SK-N-SH (cell line): ENCODE measurements at places on chromosomes 1 and 21. TPM values are rescaled to one million over a fixed set of nuclear protein-coding genes. Genes with fewer than 3 reads are reported as not detected.
A peak's percentile ranks its signal among the peaks of the same experiment; 100 is the strongest.

GRCh38 chr1:195744256-195744655 lies 864.0 kb downstream of the KCNT2 start:
- H3K27me3 ChIP-seq, result no peaks in the 10 kb centered on the region
- no peak overlapping the region for H3K4me3 ChIP-seq
- no peaks in the 10 kb centered on the region for H3K4me1 ChIP-seq
- H3K27ac ChIP-seq, result no peak overlapping the region
- DNase-seq, result no peak

Gene LPAR3
- polyA plus RNA-seq, result 0.08 and 0.11 TPM in 2 replicates

DNA sequence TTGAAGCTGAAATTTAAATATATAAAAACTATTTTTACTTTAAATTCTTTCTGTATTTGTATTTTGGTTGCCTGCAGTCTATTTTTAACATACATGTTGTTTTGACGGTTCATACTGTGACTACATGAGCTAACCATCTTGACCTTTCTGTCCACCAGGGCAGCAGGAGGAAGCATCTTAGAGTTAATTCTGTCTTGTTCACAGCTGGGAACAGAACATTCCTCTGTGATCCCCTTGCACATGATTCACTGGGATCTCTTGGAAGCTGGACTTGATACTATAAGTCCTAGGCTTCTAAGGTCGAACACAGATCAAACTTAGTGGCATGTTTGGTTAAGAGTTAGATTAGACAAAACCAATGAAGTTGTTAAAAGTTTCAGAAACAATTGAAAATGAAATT lies 99.7 kb downstream of the NFIA start:
- DNase-seq, result no peak
- no peaks in the 10 kb centered on the region for H3K27me3 ChIP-seq
- H3K4me3 ChIP-seq, result no peak overlapping the region
- H3K4me1 ChIP-seq, result peaks cover 21% of the 10 kb centered on the region
- H3K27ac ChIP-seq, result no peak overlapping the region

DNA sequence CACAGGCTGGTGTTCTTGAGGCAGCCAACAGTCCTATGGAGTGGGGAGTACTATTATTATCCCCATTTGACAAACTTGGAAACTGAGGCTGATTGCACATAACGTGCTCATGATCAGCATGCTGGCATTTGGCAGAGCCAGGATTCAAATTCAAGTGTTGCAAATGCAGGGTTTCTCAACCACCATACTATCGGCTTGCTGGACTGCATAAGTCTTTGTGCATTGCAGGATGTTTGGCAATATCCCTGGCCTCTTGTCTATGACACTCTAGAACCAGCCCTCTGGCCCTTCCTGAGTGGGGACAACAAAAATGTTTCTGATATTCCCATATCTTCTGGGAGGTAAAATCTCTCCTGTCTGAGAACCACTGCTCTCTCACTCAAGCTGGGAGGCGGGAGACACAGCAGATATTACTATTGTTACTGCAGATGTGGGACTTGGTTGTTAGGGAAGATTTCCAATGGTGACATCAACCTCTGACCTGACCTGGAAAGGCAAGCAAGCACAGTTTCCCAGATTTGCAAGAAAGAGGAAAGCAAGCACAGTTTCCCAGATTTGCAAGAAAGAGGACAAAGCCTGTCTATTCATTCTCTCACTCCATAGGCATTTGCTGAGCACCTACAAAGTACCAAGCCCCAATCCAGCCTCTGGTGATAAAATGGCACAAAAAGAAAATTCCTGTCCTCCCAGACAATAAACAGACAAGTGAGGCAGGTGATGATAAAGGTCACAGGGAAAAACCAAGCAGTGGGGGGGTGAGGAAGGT lies 1.0 kb upstream of the AADACL3 start:
- no peaks in the 10 kb centered on the region for H3K36me3 ChIP-seq
- H3K4me3 ChIP-seq, result no peak overlapping the region
- no peak for DNase-seq
- H3K27me3 ChIP-seq, result no peaks in the 10 kb centered on the region; the same call in 1 of the 2 replicates
- H3K4me1 ChIP-seq, result no peaks in the 10 kb centered on the region

- H3K27me3 ChIP-seq, result no peaks in the 10 kb centered on the region
- no peak for DNase-seq
- no peak overlapping the region for H3K4me3 ChIP-seq
- H3K4me1 ChIP-seq, result peaks cover 45% of the 10 kb centered on the region
Observed at GRCh38 chr1:53324321-53324720, 3.5 kb downstream of the LRP8 start.

Gene BARHL2
- polyA plus RNA-seq, result not detected in 2 replicates

GRCh38 chr1:205927247-205927646 lies 16.0 kb downstream of the SLC26A9 start:
- H3K27ac ChIP-seq, result no peak overlapping the region
- no peak overlapping the region for H3K4me3 ChIP-seq
- 0 out of 2 replicates have a peak, but pooled peaks cover 7% of the 10 kb centered on the region for H3K27me3 ChIP-seq
- no peaks in the 10 kb centered on the region for H3K36me3 ChIP-seq
- DNase-seq, result no peak

Gene CD247
- polyA plus RNA-seq, result 0.08 TPM in 1 of 2 replicates, not detected in the other

Gene AVPR1B
- polyA plus RNA-seq, result not detected in 2 replicates

DNA sequence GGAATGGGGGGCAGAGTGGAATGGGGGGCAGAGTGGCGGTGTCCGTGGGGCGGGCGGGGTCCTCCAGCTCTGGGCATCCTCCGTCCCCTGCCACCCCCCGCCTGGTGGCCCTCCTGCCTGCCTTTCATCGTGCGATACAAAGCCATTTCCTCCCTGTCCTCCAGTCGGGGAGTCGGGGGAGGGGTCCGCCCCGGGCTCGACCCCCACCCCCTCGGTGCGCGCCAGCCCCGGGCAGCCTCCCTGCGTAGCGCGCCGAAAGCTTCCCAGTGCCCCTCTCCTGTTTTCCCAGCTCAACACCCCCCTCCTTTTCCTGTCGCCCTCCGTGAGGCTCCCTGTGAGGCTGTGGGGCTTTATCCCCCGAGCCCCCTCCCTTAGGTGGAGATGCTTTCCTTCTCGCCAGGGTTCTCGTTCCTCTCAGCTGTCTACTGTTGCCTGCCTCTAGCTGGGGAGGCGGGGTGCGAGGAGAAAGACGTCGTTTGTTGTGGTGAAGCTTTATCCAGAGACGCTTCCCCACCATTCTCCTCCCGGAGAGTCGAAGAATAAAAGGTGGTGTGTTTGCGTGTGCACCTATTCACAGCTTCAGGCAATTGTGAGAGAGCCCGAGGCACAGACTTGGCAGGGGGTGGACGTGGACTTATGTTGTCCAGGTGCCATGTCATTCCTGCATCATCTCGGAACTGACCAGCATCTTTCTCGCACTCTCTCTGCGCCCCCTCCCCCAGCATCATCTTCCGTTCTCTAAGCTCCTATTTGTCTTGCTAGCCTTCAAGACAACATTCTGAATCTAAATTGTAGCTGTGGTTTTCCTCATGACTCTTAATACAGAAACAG lies 848 bp downstream of the DNM3 start:
- no peak overlapping the region for H3K27ac ChIP-seq
- H3K4me3 ChIP-seq, result peak overlapping the region; percentile 49
- no peaks in the 10 kb centered on the region for H3K4me1 ChIP-seq
- no peaks in the 10 kb centered on the region for H3K36me3 ChIP-seq

DNA sequence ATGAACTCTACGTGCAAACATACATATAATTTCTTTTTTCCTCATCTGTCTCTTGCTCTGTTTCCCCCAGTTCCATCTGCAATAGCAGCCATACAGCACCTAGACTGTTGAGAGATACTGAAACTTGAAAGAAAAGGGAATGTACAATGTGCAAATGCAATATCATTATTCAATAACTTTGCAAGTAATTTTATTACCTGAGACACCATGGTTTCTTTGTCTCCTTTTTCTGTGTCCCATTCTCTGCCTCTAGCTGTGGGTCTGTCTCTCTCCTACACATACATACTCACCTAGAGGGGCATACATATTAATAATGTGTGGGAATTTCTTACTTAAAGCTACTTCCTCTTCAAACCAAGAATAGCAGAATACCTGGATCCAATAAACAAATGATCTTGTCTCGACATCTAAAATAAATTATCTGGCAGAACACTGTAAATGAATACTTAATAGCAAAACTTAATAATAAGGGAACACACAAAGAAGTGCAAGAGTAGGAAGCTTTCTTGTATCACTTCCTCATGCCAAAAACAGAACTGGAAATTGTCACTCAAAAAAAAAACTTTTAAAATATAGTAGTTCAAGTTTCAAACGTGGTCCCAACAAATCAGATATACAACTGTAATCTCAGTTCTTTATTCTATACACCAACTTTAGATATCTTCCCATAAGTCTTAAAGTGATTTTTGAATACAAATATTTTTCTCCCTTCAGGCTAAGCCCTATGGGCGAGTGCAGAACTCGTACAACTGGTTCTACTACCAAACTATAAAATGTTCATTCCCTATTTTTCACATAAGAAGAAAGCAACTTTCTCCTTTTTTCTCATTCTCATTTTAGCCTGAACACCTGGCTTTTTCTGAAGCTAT lies 194.6 kb downstream of the NRIP1 start:
- no peaks in the 10 kb centered on the region for H3K36me3 ChIP-seq
- no peaks in the 10 kb centered on the region for H3K4me1 ChIP-seq
- H3K4me3 ChIP-seq, result no peak overlapping the region
- no peak for DNase-seq
- no peaks in the 10 kb centered on the region; the same call in 1 of the 2 replicates for H3K27me3 ChIP-seq
- no peak overlapping the region for H3K27ac ChIP-seq

DNA sequence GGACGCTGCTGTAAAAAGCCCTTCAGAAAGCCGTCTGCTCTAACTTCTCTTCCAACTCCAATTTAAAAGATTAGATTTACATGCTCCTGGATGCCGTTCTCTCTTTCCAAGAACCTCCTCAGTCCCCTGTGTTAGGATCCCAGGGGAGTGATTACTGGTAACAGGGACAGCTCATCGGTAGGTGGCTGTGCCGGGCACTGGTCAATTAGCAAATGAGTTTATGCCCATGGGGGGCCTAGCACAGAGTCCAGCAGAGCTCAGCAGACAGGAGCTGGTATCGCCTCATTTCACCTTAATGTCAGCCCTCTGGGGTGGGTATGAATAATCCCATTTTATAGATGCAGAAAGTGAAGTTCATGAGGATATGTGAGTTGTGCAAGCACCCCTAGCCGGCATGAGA lies 191.9 kb downstream of the GRIK3 start:
- peaks cover 3% of the 10 kb centered on the region; the same call in 1 of the 2 replicates for H3K4me1 ChIP-seq
- no peaks in the 10 kb centered on the region for H3K27me3 ChIP-seq
- no peak overlapping the region for H3K4me3 ChIP-seq
- no peak for DNase-seq
- no peak overlapping the region for H3K27ac ChIP-seq

DNA sequence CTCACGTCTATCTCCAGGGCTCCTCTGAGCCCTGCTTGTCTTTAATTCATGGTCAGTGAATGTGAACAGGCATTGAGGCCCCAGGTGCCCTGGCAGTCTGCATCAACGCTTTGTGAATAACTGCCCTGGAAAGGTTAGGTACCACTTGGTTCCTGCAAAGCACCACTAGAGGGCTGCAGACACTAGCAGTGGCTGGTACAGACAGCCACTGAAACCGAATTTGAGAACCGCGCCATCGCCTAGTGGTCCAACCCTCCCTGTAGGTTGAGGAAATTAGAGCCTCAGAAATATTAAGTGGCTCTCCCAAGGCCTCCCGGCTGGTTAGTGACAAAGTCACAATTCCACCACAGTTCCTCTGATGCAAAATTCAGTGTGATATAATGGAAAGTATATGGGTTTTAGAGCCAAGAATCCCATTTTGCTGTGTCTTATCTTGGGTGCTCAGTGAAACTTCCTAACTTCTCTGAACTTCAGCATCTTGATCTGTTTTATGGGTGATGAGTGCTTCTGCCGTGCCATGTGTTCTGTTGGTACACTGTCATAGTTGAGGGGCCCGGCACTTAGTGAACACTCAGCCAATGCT lies 46.2 kb upstream of the BCL9 start:
- H3K36me3 ChIP-seq, result no peaks in the 10 kb centered on the region
- H3K4me3 ChIP-seq, result no peak overlapping the region
- no peaks in the 10 kb centered on the region; the same call in 1 of the 2 replicates for H3K27me3 ChIP-seq
- no peak overlapping the region for H3K27ac ChIP-seq
- no peaks in the 10 kb centered on the region; the same call in 1 of the 2 replicates for H3K4me1 ChIP-seq

Gene KRTAP19-3
- polyA plus RNA-seq, result not detected in 2 replicates

GRCh38 chr1:169546087-169546995 lies 39.9 kb downstream of the F5 start:
- no peaks in the 10 kb centered on the region for H3K36me3 ChIP-seq
- no peaks in the 10 kb centered on the region for H3K4me1 ChIP-seq
- peak; percentile 14 for DNase-seq
- no peak overlapping the region for H3K27ac ChIP-seq
- H3K4me3 ChIP-seq, result no peak overlapping the region
- H3K27me3 ChIP-seq, result no peaks in the 10 kb centered on the region; the same call in 1 of the 2 replicates

DNA sequence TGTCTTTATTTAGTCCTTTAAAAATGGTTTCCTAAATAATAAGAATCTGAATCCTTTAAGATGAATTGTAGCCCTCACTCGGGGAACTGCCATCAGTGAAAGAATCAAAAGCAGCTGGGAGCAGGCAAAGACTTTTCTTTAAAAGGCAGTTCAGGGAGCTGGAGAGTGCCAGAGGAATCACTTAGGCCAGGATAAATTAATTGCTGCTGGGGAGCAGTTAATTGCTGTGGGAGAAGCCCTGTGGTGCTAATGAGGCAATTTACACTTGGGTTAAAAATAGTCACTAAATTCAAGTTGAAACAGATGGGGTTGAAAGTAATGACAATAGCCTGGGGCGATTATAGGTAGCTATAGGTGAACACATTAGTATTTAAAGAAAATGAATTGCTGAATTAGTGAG lies 38.7 kb upstream of the COL24A1 start:
- H3K4me1 ChIP-seq, result no peaks in the 10 kb centered on the region
- no peaks in the 10 kb centered on the region for H3K36me3 ChIP-seq
- DNase-seq, result no peak
- H3K27ac ChIP-seq, result no peak overlapping the region

DNA sequence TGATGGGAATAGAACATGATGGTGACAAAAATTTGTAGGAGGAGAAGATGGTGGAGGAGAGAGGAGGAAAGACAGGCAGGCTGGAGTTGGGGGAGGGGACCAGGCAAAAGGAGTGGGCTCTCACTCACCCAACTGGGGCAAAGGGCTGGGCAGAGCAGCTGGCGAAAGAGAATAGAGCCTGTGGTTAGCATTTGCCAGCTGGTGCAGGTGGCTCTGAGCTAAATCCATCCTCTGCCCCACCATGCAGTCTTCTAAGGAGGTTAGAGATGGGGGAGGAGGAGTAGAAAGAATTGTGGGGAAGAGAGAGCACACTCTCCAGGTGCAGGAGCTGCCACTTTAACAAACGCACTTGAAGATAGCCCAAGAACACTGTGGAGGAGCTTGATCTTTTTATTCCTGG lies 27.6 kb upstream of the SLAMF1 start:
- H3K4me3 ChIP-seq, result no peak overlapping the region
- no peak overlapping the region for H3K27ac ChIP-seq
- no peaks in the 10 kb centered on the region for H3K36me3 ChIP-seq
- no peaks in the 10 kb centered on the region for H3K4me1 ChIP-seq

- H3K4me3 ChIP-seq, result no peak overlapping the region
- no peaks in the 10 kb centered on the region for H3K27me3 ChIP-seq
- no peak overlapping the region for H3K27ac ChIP-seq
Observed at GRCh38 chr1:241985787-241986186, 13.1 kb downstream of the MAP1LC3C start.

DNA sequence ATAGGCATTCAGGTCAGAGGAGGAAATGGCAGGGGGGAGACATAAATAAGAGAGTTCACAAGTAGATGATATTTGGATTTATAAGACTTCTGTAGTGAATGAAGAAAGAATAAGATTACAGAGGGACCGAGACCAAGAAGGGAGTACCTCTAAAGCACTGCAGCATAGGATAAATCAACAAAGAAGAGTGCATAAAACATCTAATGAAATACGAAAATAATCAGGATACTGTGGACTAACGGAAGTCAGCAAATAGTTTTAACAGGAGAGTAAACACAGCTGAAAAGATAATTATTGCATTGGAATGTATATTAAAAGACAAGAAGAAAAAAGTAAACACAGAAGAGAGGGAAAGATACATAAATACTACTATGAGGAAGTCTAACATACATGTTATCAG lies 921.9 kb upstream of the PRMT6 start:
- H3K4me3 ChIP-seq, result no peak overlapping the region
- H3K4me1 ChIP-seq, result no peaks in the 10 kb centered on the region
- H3K27ac ChIP-seq, result no peak overlapping the region
- no peaks in the 10 kb centered on the region for H3K36me3 ChIP-seq
